Hindlimb muscle (tissue), 1 donor: ENCODE measurements at places on chromosomes 1 and 21.

- no peak for DNase-seq
Measured at GRCh38 chr1:181443231-181443853, 40.0 kb upstream of the CACNA1E start.

GRCh38 chr1:193712392-193712791 is 526.0 kb upstream of the B3GALT2 start:
- no peak for DNase-seq

GRCh38 chr1:164588516-164589341 is 29.7 kb downstream of the PBX1 start:
- peak; percentile 80 for DNase-seq

- DNase-seq, result no peak
Measured at GRCh38 chr1:211892577-211892976, 62.0 kb upstream of the LPGAT1 start.

- DNase-seq, result no peak
Measured at GRCh38 chr1:159937054-159937750, 8.2 kb downstream of the IGSF9 start.

- DNase-seq, result no peak
Measured at GRCh38 chr1:13782634-13783360, 82.8 kb downstream of the PRDM2 start.

- no peak for DNase-seq
Measured at GRCh38 chr1:151146072-151146411, 389 bp downstream of the SEMA6C start.

DNA sequence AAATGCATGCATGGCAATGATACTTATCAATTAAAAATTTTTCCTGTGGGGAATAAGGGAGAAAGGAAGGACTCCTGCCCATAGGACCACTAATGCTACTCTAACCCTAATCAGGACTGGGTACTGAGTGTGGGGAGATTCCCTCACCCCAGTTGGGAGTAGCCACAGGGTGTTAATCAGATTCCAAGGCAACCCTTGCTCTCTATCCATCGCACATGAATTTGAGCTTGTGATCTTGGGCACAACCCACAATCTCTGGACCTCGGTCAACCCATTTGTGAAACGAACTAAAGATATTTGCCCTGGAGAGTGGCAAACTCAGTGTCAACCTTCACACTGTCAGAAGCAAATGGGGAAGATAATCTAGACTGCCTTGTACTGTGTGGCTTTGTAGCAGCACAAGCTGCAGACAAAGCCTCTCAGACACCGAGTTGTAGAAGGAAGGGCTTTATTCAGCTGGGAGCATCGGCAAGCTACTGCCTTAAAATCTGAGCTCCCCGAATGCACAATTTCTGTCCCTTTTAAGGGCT is 69.5 kb downstream of the SERINC2 start:
- DNase-seq, result no peak
